ENCODE measurements at places on chromosomes 16 and 17.

GRCh38 chr17:42797067-42798007 is 1.2 kb downstream of the COA3 start:
- no peak for DNase-seq

DNA sequence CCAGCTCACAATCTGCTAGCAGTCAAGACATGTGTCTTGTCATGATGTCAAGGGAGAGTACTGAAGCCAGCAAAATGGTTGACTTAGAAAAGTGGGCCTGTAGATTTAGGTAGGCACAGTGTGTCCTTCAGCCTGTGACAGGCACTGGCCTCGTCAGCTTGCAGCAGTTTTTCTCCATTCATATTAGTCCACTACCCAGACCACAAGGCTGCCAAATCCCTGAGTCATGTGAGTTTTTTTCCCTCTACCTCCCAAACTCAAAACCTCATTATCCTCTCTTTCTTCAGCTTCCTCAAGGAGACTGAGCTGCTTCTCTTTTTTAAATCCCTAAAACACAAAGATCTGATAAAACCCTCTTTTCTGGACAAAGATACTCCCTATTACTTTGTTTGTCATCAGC is 102.6 kb upstream of the HS3ST3A1 start:
- DNase-seq = no peak

DNA sequence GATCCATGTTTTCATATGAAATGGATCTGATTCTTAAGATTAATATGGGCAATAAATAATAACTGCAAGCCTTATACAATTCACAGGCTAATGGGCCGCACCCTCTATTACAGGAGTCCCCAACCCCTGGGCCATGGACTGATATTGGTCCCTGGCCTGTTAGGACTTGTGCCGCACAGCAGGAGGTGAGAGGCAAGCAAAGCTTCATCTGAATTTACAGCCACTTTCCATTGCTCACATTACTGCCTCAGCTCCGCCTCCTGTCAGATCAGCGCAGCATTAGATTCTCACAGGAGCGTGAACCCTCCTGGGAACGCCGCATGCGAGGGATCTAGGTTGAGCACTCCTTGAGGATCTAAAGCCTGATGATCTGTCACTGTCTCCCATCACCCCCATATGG is 26.8 kb downstream of the METTL16 start:
- DNase-seq = no peak

DNA sequence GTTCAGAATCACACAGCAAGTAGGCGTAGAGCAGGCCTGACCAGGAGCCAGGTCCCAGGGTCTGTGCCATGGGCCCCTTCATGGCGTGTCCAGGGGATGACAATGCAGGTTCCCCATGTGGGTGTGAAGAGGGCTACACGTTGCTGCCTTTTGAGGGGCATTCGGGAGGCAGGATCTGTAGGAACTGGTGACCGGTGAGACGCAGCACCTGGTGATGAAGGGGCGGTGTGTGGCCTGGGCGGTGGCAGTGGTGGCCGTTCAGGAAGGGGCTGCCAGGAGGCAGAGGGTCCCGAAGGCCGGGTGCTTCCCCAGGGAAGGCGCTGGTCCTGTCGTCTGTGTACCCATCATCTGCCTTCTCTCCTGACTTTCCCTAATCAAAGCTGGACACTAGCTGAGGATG is 34.6 kb downstream of the ZNF750 start:
- no peak for DNase-seq

DNA sequence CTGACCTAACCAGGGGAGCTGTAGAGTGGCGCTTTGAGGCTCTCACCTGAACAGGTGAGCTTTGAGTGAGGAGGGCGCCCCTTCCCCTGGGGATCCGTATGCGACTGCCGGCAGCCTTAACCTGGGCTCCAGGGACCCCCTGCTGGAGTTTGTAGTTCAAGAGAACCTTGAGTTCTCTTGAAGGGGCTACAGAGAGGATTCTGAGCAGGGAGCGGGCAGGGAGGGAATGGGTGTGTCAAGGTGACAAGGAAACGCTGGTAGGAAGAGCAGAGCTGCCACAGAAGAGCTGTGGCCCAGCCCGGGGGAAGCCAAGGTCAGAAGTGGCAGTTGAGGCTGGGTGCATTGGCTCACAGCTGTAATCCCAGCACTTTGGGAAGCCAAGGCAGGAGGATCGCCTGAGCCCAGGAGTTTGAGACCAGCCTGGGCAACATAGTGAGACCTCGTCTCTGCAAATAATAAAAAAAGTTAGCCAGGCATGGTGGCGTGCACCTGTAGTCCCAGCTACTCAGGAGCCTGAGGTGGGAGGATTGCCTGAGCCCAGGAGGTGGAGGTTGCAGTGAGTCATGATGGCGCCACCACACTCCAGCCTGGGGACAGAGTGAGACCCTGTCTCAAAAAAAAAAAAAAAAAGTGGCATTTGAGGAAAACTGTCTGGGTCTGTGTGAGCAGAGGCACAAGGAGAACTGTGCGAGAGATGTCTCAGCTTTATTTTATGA is 1.2 kb downstream of the LLGL2 start:
- no peak for DNase-seq

GRCh38 chr16:81846105-81846504 is 67.0 kb downstream of the PLCG2 start:
- DNase-seq = no peak
